ENCODE measurements at places on chromosomes 5 and 9. TPM values are rescaled to one million over a fixed set of nuclear protein-coding genes. Genes with fewer than 3 reads are reported as not detected.
A peak's percentile ranks its signal among the peaks of the same experiment; 100 is the strongest.

GRCh38 chr9:98085944-98086343 is 29.4 kb downstream of the NANS start:
- no peak overlapping the region for H3K27ac ChIP-seq
- no peaks in the 10 kb centered on the region for H3K27me3 ChIP-seq
- H3K36me3 ChIP-seq: peaks cover 27% of the 10 kb centered on the region

GRCh38 chr9:135216236-135216635 is 128.8 kb downstream of the OLFM1 start:
- peak; percentile 43 for DNase-seq
- no peaks in the 10 kb centered on the region for H3K36me3 ChIP-seq
- H3K4me1 ChIP-seq: no peaks in the 10 kb centered on the region
- H3K4me3 ChIP-seq: no peak overlapping the region

- H3K27ac ChIP-seq: no peak overlapping the region
- no peak for DNase-seq
- H3K4me3 ChIP-seq: no peak overlapping the region
- H3K4me1 ChIP-seq: no peaks in the 10 kb centered on the region
- H3K36me3 ChIP-seq: no peaks in the 10 kb centered on the region
Observed at GRCh38 chr9:78938821-78939220, 632.9 kb upstream of the TLE4 start.

DNA sequence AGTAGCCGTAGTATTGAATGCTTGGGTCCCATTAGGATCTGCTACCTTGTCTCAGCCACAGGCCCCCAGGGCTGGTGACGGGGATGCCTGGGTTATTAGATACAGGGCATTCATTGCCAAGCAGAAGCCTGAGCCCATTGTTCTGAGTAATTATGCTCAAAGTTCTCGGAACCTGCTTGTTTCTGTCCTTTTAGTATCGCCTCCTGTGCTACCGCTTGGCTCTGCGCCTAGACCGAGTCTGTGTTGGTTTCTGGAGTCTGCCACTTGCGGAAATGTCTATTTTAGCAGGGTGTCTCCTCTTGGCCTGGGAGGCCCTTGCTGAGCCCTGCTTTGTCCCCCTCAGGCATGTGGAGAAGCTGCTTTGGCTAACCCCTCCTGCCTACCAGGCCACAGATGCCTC is 506.1 kb downstream of the BNC2 start:
- peaks cover 20% of the 10 kb centered on the region for H3K4me1 ChIP-seq
- H3K36me3 ChIP-seq: no peaks in the 10 kb centered on the region
- no peaks in the 10 kb centered on the region for H3K27me3 ChIP-seq
- no peak overlapping the region for H3K4me3 ChIP-seq
- no peak for DNase-seq
- no peak overlapping the region for H3K27ac ChIP-seq

DNA sequence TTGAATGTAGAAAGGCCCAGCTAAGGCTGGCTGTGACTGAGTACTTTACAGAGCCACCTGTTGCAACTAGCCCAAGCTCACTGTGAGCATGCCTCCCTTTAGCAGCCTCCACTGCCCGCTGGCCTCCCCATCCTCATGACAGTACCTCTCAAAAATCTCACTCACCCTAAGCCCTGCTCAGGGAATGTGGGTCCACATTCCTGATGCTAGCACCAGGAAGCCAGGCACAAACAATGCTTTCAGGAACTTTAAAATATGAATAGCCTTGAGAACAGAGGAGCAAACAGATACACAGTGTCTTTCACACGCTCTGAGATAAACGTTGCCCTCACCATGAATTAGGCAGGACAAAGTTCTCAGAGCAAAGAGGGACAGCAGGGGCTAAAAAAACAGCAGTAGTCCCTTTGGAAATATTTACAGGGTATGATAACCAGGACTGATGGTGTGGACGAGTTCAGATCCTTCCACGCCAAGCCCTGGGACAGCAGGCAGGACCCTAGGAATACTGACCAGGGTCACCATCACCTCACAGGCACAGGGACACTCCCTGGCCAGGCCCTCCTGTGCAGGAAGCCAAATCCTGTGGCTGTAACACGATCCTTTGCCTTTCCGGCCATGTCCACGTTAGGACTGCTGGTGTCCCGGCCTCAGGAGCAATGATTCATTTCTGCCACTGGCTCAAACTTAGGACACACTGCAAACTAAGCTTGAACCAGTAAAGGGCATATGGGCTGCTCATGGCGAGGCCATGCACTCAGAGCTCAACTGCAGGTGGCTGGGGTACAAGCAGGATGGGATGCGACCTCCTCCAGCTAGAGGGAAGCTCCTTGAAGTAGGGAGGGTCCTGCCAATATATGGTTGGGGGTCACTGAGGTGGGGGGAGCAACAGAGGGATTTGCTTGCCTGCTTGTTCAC is 9.6 kb downstream of the ACSL6 start:
- H3K36me3 ChIP-seq: no peaks in the 10 kb centered on the region
- DNase-seq: peak; percentile 78
- no peak overlapping the region for H3K4me3 ChIP-seq
- peaks cover 2% of the 10 kb centered on the region for H3K4me1 ChIP-seq
- peaks cover 6% of the 10 kb centered on the region for H3K27me3 ChIP-seq

DNA sequence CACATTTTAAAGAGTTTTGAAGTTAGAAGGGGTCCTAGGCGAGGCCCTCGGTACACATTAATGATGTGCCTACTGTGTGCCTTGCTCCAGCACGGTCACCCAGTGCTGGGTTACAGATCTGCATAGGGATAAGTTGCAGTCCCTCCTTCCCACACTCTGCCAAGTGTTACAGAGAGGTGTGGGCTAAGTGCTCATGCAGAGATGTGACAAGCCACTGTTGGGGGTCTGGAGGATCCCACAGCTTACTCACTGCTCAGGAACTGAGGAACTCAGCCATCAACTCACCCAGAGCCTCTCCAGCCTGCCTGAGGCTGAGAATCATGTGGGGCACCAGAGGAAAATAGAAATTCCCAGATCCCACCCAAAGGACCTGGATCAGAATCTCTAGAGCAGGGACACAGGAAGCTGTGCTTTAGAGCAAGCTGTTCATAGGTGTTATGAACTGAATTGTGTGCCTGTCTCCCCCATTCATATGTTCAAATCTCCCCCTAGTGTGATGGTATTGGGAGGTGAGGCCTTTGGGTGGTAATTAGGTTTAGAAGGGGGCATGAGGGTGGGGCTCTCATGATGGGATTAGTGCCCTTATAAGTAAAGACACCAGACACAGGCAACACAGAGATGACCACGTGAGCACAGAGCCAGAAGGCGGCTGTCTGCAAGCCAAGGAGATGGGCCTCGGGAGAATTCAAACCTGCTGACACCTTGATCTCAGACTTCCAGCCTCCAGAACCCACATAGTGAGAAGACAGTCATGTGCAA is 164.1 kb downstream of the HSD17B3 start:
- DNase-seq: no peak
- peak overlapping the region; percentile 20 for H3K27ac ChIP-seq
- H3K36me3 ChIP-seq: no peaks in the 10 kb centered on the region
- H3K4me3 ChIP-seq: peak overlapping the region; percentile 63

DNA sequence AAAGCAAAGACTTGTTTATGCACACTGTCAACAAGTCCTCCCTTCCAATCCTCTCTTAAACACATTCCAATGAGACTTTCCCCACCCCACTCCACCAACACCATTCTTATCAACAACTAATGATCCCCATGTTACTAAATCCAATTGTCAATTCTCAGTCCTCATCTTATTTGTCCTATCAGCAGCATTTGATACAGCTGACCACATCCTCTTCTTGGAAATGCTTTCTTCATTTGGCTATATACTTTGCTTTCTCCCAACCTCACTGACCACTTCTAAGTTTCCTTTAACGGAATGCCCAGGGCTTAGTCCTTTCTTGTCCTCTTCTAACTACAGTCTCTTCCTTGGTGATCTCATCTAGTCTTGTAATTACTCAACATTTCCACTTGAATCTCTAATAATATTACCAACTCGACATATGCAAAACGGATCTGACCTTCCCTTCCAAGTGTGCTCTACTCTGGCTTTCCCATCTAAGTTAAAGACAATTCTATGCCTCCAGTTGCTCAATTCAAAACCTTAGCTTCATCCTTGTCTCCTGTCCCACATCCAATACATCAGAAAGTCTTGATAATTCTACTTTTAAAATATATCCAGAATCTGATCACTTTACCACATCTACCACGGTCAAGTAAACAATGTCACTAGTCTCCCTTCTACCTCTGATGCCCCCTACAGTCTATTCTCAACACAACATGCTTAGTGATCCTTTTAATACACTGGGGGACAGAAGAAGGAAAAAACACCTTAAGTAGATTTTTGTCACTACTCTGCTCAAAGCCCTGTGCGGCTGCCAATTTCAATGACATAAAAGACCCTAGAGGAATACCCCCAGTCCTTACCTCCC is 25.5 kb downstream of the AGTPBP1 start:
- H3K4me3 ChIP-seq: no peak overlapping the region
- H3K36me3 ChIP-seq: no peaks in the 10 kb centered on the region
- H3K27ac ChIP-seq: no peak overlapping the region
- H3K4me1 ChIP-seq: peaks cover 4% of the 10 kb centered on the region

GRCh38 chr9:11726659-11727058 is 966.5 kb upstream of the TYRP1 start:
- H3K4me3 ChIP-seq: no peak overlapping the region
- H3K27ac ChIP-seq: no peak overlapping the region
- no peak for DNase-seq
- H3K27me3 ChIP-seq: no peaks in the 10 kb centered on the region
- no peaks in the 10 kb centered on the region for H3K4me1 ChIP-seq

DNA sequence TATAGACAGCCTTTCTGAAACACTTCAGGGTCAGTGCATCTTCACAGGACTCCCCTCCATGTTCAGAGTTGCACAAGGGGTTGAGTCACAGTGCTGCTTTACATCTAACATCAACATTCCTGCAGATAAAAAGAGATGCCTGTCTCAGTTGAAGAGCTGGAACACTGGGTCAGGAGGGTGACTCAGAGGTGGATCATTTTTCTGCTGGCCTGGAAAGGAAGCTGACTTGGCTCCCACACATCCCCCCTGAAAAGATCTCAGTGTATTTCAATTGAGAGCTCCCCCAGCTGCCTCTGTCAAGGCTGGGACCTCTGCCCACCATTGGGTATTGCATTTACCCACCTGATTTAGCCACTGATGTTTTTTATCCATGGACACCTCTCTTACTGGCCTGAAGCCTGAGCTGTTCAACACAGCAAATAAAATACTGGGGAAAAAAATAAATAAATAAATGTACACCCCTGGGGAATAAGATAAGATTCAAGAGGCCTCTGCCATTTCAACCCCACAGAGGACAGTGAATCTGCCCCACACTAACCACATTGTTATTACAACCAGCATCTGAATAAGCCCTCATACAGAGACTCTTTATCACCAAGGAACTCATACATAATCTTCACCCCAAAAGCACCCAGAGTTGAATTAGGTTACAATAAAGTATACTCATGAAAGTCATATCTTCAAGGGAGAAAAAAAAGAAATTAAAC is 716.4 kb downstream of the SEMA5A start:
- peaks cover 55% of the 10 kb centered on the region for H3K4me1 ChIP-seq
- no peak overlapping the region for H3K4me3 ChIP-seq
- H3K27ac ChIP-seq: peak overlapping the region; percentile 83
- no peaks in the 10 kb centered on the region for H3K36me3 ChIP-seq
- no peaks in the 10 kb centered on the region for H3K27me3 ChIP-seq
- DNase-seq: peak; percentile 95

DNA sequence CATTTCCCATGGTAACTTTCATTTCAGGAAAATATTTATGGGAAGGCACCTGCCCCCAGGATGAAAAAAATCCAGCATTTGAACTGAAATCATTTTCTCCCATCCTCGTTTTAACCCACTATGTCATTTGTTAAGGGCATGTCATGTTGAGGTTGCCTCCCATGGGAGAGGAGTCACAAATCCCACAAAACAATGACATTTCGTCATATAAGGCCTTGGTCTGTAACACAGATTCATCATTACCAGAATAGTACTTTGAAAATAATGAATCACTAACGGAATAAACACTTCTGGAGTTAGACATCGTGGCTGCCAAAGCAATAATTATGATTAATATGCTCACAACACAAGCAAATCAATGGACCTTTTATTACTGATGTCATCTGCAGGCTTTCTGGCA is 274.1 kb downstream of the NDUFS4 start:
- no peaks in the 10 kb centered on the region for H3K4me1 ChIP-seq
- no peak overlapping the region for H3K27ac ChIP-seq
- H3K4me3 ChIP-seq: no peak overlapping the region

DNA sequence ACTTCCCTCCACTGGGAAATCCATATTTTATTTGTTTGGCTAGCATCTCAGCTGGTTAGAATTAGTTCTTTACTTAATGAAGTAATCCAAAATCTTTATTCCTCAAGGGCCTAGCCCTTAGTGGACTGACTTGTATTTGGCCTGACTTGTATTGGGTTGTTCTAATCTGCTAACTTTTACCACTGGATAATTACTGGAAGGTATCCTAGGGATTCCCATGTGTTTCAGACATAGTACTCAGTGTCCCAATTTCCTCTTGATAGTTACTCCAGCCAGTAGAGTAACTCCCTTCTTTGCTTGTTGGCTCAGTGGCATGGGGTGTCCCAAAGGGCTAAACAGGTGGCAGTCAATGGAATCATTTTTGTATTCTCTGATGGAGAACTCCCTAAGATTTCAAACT is 156.0 kb downstream of the DCP2 start:
- H3K36me3 ChIP-seq: no peaks in the 10 kb centered on the region
- no peaks in the 10 kb centered on the region for H3K4me1 ChIP-seq
- DNase-seq: no peak
- no peak overlapping the region for H3K27ac ChIP-seq

- H3K4me3 ChIP-seq: no peak overlapping the region
- no peaks in the 10 kb centered on the region for H3K27me3 ChIP-seq
- no peak overlapping the region for H3K27ac ChIP-seq
- H3K36me3 ChIP-seq: peaks cover 25% of the 10 kb centered on the region
Observed at GRCh38 chr5:176959051-176959450, 47.5 kb downstream of the UIMC1 start.

GRCh38 chr9:21974722-21975409 is 19.3 kb downstream of the CDKN2A start:
- no peak overlapping the region for H3K27ac ChIP-seq
- peak; percentile 92 for DNase-seq

GRCh38 chr5:97842687-97843086 is 659.6 kb upstream of the RIOK2 start:
- DNase-seq: no peak
- H3K27ac ChIP-seq: no peak overlapping the region
- H3K4me3 ChIP-seq: no peak overlapping the region
- H3K36me3 ChIP-seq: no peaks in the 10 kb centered on the region
- peaks cover 32% of the 10 kb centered on the region for H3K4me1 ChIP-seq
- no peaks in the 10 kb centered on the region for H3K27me3 ChIP-seq

Gene DIRAS2
- total RNA-seq: not detected

Gene BTNL9
- total RNA-seq: not detected

Gene SPAAR
- 0.72 TPM for total RNA-seq

Gene HRCT1
- 1.8 TPM for total RNA-seq

Gene PLPP7
- 16.3 TPM for total RNA-seq

Gene SLC36A2
- total RNA-seq: not detected

Gene CTNND2
- total RNA-seq: not detected

Gene PCDHAC1
- total RNA-seq: 0.29 TPM

Gene SCGB3A1
- not detected for total RNA-seq

Gene SOX30
- under 0.01 TPM for total RNA-seq

Gene DOK3
- total RNA-seq: 1.5 TPM
